Fibroblast of skin of right biceps (primary cell): ENCODE measurements at places on chromosomes 1 and 21.

DNA sequence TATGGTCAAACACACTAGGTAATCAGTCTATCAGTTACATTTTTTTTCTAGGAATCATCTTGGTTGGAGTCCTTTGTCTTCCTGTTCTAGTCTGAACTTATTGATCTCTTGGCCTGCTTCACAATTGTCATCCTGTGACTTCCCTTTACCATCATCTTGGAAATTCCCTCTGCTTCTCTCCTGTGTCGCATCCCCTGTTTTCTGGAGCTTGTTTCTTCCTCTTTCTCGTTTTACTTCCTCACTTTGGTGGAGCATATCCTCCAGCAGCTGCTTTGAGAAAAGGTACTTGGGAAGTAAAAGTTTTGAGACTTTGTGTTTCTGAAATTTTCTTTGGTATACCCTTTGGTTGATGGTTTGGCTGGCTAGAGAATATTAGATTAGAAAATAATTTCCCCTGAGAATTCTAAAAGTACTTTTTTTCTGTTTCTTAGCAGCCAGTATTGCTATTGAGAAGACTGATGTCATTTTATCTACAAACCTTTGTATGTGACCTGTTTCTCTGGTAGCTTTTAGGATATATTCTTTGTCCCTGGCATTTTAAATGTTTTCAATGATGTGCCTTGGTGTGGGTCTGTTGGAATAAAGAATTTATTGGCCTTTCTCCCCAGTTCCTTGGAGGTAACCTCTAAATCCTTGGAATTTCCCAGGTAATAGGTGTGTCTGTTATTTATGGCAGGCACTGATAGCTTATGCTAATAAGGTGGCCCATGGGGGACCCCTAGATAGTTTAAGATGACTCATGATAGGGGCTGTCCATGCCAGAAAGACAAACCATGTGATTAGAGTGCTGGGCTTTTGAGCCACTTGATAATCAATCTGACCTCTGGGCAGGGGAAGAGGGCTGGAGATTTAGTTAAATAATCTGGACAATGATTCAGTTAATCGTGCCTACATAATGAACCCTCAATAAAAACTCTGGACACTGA lies 6.1 kb upstream of the MYCL start:
- DNase-seq: no peak

DNA sequence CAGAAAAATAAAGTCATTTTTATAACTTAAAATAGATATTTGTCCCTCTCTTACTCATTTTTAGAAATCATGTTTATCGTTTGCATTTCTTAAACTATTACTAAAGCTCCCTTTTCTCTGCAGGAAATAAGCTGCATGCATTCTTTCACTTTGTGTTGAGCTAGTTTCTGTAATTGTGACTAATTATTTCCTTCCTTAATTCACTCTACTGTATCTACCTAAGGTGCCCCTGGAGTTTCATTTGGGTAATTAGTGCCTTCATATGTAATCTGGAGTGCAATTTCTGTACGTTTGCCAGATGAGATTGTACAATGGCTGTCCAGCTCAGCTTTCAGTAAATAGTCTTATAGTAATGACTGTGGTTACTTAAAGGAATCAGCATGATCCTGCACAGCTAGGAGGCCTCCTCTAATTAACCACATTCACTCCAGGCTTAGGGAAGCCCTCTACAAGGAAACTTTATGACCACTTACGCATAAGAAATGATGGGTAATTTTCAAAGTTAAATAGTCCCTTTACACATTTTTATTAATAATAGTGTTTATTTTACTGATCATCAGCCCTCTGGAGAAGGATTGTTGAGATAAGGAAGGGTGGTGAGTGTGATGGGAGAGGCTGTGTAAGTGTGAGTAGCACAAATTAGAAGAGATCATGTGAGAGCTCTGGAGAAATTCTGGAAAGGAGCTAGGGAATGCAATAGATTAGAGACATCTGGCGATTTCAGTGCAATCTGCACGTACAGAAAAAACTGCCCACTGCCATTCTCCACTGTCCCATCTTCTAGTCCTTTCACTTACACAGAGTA lies 86.8 kb downstream of the LRRC8C start:
- peak; percentile 55 for DNase-seq

DNA sequence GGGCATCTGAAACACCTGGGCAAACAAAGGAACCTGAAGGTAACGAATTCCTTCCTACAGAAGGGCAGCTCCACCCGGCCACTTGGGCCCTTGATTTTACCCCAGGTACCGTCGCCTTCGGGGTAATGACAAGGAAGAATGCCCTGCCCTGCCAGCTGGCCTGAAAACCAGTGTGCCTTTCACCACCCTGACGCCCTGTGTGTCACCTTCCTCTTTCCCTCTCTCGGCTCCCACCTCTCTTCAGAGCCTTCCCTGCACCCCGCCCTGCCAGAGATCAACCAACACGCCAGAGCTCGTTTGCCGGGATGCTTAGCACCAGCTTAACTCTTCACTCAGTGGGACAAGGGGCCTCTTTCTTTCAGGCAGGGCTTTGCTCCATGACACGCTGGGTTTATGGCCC lies 86.0 kb downstream of the SIM2 start:
- no peak for DNase-seq

GRCh38 chr1:15738416-15739113 lies 2.5 kb downstream of the SLC25A34 start:
- no peak for DNase-seq

- DNase-seq: no peak
Measured at GRCh38 chr1:2195785-2196184, 1.2 kb upstream of the FAAP20 start.

DNA sequence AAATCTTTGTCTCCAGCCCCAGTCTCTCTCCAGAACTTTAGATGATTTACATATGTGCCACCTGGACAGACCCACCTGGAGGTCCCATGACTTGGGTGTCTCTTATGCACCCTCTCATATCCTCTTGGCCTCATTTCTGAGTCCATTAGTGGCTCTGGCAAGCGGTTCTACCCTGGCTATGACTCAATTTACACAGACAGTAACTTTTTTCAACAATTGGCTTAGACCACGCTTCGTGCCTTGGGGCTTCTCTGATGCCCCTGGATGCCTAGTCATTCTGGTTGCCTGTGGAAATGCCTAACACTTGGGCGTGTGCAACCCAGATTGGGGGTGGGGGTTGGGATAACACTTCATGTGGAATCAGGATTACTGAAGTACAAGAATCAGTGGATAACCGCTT lies 57.1 kb upstream of the GADD45A start:
- DNase-seq: no peak

- DNase-seq: no peak
Measured at GRCh38 chr1:101162300-101162699, 74.5 kb upstream of the S1PR1 start.

DNA sequence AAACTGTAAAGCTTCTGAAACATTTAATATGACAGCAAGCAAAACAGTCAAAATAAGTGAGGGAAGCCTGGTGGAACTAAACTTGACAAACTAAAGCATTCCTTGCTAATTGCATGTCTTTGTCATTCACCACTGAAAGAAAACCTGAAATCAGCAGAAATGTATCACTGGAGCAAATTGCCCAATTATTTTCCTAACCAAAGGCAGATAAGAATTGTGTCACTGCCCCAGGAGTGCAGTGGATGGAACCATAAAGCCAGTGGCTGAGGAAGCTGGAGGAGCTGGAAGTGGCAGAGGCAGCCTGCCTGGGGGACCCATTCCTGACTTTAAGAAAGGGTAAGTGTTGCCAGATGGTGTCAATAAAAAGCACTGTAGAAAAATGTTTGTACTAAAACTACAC lies 2.7 kb upstream of the SLC30A10 start:
- no peak for DNase-seq

DNA sequence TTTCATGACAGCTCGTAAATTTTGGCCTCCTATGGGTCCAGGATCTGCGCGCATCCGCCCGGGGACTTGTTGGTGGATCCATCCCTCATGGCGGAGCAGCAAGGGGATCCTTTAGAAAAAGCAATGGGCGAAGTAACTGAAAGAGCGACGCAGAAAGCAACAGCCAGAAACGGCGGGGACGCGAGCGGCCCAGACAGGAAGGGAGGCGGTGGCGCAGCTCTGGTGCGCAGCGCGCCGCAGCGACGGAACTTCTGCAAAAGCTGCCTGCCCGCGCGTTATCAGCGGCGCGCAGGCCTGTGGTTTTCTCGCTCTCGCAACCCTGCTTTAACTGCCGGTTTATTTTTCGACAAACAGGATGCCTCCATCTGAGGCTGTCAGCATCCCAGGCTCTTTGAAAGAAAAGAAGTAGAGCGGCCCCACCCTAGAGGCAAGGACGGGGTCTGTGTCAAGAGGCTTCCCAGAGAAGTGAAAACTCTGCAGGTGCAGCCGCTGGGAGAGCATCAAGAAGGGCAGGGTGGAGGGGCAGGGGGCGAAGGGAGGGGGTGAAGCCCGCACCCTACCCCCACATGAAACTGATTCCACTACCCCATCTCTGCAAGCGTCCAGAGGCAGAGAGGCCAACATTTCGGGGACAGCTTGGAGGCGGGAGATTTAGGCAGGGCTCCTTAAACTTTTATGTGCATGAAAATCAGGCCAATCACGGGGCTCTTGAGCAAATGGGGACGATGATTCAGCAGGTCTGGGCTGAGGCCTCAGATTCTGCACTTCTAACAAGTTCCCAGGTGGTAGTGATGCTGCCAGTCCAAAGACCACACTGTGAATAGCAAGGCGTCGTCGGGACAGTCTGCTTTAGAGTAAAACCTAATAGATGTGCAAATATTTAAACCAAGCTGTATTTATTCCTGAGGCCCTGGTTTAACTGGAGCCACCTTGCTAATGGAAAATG lies 22.2 kb downstream of the RUNX1 start:
- peak; percentile 67 for DNase-seq

- DNase-seq: peak; percentile 52
Measured at GRCh38 chr21:35113064-35113463, 64.0 kb upstream of the RUNX1 start.

DNA sequence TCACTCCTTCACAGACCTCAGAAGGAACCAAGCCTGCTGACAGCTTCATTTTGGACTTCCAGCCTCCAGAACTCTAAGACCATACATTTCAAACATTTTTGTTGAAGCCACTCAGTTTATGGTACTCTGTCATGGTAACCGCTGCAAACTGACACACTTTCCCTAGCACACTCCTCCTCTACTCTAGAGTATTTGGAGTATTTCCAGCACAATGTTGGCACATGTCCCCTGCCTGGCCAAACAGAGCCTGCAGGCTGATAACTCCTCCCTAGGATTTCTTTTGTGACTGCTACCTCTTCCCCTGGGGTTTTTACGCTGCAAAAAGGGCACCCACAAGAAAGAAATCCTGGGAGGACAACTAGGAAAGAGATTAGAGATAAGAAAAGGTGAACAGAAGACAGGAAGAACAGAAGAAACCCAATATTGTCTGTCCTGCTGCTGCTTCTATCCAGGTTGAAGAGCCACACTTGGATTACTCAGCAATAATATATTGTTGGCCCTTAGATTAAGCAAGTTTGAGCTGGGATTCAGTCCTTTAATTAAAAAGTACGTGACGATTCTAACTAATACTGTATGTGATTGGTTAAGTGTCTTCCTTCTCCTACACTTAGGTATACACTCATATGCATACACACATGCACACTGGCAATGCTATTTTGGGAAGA lies 844.1 kb downstream of the LTN1 start:
- peak; percentile 43 for DNase-seq

DNA sequence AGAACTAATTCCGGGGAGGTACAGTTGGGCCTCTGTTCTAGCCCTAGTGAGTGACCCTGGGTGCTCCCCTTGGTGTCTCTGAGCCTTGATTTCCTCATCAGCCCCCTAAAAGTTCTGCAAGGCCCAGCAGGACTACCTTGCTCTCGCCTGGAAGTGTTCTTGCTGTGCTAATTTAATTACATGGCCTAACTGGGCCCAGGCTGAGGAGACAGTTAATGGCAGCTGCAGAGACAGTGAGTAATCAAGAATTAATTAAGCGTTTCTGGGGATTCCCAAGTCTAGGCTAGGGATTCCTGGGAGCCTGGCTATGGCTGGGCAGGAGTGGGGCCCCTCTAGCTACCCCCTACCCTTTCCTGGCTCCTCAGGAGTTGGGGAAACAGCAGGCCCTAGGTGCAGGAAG lies 24.7 kb upstream of the DMBX1 start:
- no peak for DNase-seq

GRCh38 chr1:218304281-218305039 lies 19.4 kb downstream of the RRP15 start:
- DNase-seq: peak; percentile 71

- no peak for DNase-seq
Measured at GRCh38 chr1:247216261-247216660, 39.6 kb upstream of the VN1R5 start.

- DNase-seq: peak; percentile 89
Measured at GRCh38 chr1:211591980-211592493, 13.1 kb upstream of the SLC30A1 start.

GRCh38 chr1:21680918-21681317 lies 11.8 kb upstream of the RAP1GAP start:
- peak; percentile 55 for DNase-seq

DNA sequence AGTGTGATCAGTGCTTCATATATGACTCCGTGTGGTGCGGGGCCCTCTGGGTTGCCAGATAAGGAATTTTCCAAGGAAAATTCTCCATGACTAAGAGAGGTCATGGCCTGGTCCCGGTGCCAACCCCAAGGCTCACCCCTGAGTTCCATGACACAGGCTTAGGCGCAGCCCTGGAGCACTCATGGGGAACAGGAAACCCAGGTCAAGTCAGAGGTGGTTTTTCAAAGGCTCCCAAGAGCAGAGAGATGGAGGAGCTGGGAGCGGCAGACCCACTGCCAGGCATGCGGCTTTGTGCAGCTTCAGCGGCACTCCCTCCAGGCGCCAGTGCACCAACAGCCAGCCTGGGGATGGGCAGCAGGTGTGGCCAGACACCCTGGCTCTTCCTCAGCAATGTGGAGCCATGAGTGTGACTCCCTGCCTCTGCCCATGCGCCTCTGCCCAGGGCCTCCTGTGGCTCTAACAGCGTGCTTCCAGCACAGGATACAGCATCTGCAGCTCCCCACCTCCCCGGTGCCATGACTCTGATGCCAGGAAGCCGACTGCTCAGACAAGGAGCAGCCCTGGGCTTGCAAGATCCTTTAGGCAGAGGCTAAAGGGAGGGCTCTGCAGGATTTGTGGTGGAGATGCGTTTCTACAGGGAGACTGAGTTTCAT lies 47.3 kb downstream of the GPR161 start:
- no peak for DNase-seq

DNA sequence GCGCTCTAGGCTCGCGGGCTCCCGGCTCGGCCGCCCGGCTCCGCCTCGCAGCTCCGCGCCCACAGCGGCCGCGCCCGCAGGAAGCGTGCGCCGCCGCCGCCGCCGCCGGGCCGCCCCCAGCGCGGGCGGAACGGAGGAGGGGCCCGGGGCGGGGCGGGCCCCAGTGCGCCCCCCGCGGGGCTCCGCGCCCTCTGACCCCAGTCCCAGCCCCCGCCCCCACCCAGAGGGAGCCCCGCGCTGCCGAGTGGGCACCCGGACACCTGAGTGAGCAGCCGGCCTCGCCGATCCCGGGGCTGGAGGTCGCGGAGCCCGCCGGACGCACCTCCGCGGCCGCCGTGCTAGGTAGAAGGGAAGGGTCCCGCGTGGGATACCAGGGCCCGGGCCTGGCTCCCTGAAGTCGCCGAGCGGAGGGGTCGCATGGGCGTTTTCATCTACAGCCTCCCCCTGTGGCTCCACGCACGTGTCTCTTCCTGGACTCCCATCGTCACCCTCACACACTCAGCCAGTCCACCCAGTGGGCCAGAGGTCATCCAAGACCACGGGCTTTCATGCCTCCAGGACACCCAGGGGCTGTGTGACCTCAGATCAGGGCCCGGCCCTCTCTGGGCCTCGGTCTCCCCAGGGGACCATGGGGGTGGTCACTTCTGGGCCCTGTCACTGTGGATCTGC lies at the start of gene SDC3:
Gene SDC3, minus strand, starts transcription at position 63 of the 669 bp plus-strand sequence. CDS start 172 bp downstream, outside the sequence.
- DNase-seq: peak; percentile 56

GRCh38 chr1:3544040-3544977 lies 67.0 kb downstream of the MEGF6 start:
- DNase-seq: no peak

- DNase-seq: no peak
Measured at GRCh38 chr21:45969921-45970673, 11.5 kb upstream of the COL6A1 start.
